GM19239 (cell line): ENCODE measurements at places on chromosomes 5 and 9.

- DNase-seq: no peak
Measured at GRCh38 chr5:54932789-54933188, 52.6 kb downstream of the ESM1 start.

DNA sequence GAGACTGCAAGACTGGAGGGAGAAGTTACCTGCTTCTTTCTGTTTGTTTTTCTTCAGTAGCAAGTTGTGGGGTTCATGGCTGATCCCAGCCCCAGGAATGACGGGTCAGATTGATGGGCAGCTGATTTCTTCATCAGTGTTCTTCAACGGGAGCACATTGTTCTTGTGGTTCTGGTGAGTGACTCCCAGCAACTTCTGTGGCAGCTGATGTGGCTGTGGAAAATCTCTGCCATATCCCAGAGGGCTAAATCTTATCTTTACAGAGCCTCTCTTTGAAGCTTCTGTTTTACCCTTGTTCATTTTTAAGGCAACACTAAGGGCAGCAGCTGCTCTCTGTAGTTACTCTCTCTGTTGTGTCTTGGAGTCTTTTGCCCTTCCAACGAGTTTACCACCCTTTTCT, 710.3 kb downstream of the PRELID2 start:
- no peak for DNase-seq

GRCh38 chr5:75654693-75655295, 43.5 kb downstream of the ANKDD1B start:
- DNase-seq: no peak

GRCh38 chr9:109319017-109319625, 1.7 kb downstream of the EPB41L4B start:
- DNase-seq: no peak

GRCh38 chr9:98706651-98707165, 2.0 kb downstream of the GABBR2 start:
- no peak for DNase-seq

DNA sequence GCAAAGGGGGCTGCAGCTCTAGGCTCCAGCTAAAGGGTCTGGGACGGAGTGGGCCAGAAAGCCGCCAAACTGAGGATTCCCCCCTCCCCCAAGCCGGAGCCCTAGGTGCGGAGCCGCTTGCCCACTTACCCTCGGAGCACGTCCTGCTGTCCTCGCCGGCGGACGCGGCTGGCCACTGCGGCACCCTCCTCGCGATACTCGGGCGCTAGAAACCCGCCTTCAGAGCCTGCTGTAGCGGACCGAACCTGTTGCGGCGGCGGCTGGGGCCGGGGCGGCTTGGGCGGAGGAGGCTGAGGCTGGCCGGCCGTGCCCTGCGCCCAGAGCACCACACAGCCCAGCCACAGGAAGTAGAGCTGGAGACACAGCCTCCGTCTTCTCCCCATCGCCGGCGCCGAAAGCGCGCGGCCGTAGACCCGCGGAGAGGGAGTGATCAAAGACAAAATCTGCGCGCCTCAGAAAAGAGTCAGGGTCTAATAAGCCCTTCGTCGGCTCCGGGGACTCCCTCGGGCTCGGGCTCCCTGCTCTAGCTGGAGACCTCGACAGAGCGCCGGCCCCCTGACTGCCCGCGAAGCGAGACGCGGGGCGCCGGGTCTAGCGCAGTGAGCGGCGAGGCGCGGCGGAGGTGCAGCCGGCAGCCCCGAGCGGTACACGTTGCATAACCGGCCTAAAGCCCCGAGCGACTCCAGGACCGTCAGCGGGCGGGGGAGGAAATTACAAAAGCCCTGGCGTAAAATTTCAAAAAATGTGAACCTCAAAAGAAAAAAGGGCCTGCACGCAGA, 635 bp downstream of the FBN2 start:
- no peak for DNase-seq

DNA sequence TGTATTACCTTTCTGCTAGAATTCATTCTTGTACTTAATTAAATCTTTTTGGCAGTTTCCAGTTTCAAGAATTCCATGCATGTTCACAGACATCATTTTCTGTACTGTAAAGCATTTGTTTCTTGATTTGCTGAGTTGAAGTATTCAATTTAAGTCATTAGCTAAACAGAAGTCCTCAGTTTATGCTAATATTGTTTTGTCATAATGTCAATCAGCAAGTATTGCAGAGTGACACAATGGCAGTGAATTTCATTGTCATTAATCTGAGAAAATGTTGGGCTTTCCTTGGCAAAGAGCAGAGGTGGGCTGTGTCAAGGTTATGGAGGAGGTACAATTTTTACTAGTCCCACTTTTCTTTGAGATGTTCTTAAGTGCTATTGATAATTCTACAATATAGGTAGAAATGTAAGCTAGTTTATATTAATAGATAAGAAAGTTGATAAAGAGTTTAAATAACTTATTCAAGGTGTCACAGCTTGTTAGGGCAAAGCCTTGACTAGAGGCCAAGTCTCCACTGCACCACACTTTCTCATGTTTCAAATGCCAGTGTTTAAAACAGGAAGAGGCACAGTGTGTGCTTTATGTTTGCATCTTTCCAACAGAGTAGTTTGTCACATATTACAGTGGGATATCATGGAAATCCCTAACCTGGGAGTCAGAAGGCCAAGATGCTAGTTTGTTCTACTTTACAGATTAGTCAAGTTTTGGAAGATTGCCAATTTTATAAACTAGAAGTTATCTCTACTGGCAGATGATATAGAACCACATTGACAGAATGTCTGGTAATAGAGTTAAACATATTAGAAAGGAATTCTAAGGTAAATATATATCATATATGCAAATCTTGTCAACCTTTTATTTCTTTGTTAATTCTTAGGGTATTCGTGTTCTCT, 56.3 kb downstream of the SLF1 start:
- DNase-seq: no peak

DNA sequence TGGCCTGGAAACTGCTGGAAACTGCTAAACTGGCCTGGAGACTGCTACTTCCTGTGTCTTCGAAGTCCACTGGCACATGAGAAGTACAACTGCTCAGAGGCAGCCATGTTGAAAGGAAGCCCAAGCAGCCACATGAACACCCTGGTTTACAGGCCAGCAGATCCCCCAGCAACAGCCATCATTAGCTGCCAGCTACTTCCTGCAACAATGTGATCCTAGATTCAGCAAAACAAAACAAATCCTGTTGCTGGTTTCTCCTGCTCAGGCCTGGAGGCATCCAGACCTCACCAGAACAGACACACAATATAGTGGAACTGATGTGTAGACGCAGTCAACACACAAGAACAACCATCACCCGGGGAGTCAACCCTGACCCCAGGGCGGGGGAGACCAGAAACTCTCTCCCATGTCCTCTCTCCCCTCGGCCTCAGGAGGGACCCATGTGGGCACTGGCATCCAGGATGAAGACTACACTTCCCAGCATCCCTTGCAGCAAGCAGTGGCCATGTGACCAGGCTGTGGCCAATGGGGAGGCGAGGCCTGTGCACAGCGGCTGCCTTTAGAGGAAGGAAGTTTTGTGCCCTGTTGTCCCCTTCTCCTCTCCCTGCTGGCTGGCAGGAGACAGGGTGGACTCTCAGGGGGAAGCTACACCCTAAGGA, 9.2 kb upstream of the LCN15 start:
- no peak for DNase-seq

DNA sequence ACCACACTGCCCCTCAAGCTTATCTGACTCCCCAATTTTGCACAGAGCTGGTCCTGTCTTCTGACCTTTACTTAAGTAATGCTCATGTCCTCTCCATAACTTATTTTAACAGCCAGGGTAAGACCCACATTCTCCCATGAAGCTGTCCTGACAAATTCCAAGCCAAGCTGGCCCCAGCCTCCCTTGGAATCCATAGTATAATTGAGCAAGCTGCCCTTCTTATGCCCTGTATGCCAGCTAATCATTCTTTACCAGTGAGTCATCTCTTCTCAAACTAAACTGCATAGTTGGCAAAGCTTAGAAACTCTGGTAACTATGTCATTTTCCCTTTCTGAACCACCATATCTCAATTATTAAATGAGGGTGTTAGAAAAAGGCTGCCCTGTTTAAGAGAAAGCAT, 92.4 kb downstream of the NFIB start:
- DNase-seq: no peak

- no peak for DNase-seq
Measured at GRCh38 chr9:34996905-34997279, 7.3 kb downstream of the DNAJB5 start.

GRCh38 chr5:15266841-15267240, 233.1 kb upstream of the FBXL7 start:
- DNase-seq: no peak

- no peak for DNase-seq
Measured at GRCh38 chr9:80326105-80326504, 754.3 kb downstream of the TLE4 start.

GRCh38 chr5:122940890-122941289, 95.5 kb downstream of the SNX24 start:
- DNase-seq: no peak

DNA sequence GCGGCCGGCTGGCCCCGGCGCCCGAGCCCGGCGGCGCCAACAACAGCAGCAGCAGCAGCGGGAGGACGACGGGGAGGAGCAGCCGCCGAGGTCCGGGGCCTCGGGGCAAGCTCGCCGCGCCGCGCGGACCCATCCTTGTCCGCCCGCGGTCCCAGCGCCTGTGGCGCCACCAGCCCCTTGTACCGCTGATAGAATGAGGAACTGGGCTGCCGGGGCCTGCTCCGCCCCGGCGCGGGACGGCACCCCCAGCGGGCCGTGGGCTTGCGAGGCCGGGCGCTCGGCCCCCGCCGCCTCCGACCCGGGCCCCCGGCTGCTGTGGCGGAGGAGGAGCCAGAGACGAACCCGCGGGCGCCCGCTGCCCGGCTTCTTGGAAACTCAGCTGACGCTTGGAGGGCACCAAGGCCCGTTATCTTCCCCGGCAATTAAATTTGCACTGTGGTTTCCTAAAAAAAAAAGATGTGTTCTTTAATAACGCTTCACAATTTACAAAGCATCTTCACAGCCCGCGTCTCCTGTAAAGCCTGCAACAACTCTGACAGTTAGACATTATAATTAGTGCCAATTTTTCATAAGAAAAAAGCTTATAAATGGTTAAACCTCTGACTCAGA, at the start of gene ARSB:
ARSB (minus strand) TSS at position 195 of the 609 bp plus-strand sequence; CDS start at position 133, 62 bp downstream.
- no peak for DNase-seq

- no peak for DNase-seq
Measured at GRCh38 chr9:99515895-99516656, 294.0 kb downstream of the SEC61B start.

DNA sequence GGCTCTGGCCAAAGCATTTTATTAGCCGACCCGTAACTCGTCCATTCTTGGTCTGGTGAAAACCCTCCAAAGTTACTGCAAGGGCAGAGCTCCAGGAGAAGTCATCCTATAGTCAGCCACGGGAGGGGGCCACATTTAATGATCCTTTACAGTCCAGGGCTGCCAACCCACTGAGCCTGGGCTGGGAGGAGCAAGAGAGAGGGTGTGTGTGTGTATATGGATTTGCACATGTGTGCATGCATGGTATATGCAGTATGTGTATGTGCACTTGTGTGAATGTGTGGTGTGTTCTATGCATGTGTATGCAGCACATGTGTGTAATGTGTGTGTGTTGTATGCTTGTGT, 4.2 kb upstream of the RASGEF1C start:
- DNase-seq: no peak

DNA sequence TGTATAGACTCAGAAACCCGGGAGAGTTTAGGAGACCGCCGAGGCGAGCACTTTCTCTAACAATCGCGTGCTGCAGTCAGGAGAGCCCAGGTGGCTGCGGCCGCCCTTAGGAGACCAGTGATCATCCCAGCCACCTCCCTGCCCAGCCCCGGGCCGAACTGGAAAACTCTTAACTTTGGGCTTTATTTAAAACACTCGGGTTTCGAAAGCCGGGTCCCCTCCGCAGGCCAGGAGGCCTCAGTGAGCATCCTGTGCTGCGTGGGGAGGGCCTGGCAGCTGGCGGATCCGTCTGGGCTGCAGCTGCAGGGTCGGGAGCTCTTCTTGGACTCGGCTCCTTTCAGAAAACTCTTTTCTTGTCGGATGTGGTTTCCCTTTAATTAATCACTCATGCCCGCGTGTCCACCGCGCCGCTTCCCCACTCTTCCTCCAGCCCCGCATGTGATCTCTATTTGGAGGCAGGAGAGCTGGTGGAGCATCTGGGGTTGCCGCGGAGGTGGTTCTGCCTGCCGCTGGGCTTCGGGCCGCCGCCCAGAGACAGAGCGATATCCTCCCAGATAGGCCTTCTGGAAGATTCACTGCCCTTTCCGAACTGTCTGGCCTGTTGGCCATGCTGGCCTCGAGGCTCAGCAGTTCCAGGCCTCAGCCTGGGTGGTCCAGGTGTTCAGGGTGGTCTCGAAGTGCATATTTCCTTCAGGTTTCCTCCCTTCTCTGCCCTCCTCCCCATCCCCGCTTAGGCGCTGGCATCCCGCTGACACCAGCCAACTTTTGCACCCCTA, 59.5 kb downstream of the TMEM174 start:
- no peak for DNase-seq

- no peak for DNase-seq
Measured at GRCh38 chr9:115462623-115463022, 344.7 kb upstream of the TNC start.

GRCh38 chr5:33850100-33850594, 41.6 kb downstream of the ADAMTS12 start:
- peak; percentile 44 for DNase-seq

GRCh38 chr9:98707166-98708102, 1.3 kb downstream of the GABBR2 start:
- DNase-seq: peak; percentile 58

GRCh38 chr9:136617746-136618579, 44.8 kb upstream of the EGFL7 start:
- no peak for DNase-seq

- DNase-seq: no peak
Measured at GRCh38 chr5:134053840-134054338, 49.1 kb upstream of the VDAC1 start.

GRCh38 chr9:27483576-27483975, 40.5 kb upstream of the IFNK start:
- DNase-seq: no peak

- DNase-seq: no peak
Measured at GRCh38 chr9:96137671-96138429, 164.1 kb downstream of the HSD17B3 start.

DNA sequence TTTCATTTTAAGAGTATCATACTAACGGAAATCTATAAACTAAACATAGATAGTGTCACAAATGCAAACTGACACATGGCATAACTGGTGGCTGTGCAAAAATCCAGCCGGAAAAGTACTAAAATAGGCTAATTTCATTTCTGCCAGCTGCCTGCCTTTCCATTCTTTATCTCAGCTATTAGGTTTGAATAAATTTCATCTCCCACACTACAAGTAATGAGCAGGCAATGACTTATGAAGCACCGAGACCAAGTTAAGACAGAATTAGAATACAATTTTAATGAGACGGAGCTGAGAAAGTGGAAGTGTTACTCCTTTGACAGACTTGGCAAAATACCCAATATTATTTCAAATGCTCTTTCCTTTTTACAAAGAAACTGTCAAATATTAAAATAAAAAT, 258.8 kb upstream of the ZNF608 start:
- DNase-seq: no peak
